ENCODE measurements at places on chromosomes 11 and 22.

- no peak for DNase-seq
These were observed 3.3 kb downstream of the FGF19 start for GRCh38 chr11:69700278-69701140.

DNA sequence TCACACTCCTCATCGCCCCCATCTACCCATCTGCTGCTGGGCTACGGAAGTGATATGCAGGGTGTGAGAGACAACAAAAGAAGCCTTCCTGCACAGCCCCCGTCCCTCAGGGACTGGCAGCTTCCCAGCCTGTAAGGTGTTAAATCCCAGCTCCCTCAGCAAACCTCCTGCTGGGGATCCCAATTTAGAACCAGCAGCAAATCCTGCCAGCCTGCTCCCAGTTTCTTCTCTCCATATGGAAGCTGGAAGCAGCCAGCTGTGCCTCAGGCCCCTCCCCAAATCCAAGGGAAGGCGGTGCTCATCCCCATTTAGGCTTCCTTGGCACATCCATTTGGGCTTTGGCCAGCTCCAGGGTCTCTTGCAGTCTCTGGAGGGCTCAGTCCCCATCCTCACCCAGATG lies 47.5 kb downstream of the PAMR1 start:
- no peak for DNase-seq

DNA sequence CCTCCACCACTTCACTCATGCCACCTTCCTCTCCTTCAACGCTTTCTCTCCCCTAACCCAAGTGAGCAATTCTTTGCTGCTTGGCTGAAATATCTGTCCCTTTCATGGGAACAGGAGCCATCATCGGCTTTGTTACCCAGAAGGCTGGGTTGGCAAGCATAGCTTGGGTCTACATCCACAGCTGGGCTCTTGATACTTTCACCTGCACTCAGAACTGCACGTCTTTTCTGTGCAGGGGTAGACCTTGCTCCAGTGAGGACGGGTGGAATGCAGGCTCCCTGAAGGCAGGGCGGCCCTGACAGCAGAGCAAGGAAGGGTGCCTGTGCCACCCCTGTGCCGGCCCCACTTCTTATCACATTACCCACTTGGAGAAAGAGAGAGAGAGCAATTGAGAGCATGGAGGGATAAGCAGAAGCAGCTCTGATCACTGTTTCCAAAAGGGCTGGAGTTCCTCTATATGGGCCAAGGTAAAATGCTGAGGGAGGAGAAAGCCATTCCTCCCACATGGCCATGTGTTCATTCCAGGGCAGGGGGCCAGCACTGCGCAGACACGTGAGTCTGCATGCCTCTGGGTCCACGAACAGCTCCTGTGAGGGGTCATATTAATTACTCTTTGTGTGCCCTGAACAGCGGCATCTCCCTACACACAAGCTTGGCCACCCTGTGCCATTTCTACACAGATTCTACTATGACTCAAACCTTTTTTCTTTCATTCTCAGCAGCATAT lies 181.8 kb downstream of the BUD13 start:
- DNase-seq: no peak

DNA sequence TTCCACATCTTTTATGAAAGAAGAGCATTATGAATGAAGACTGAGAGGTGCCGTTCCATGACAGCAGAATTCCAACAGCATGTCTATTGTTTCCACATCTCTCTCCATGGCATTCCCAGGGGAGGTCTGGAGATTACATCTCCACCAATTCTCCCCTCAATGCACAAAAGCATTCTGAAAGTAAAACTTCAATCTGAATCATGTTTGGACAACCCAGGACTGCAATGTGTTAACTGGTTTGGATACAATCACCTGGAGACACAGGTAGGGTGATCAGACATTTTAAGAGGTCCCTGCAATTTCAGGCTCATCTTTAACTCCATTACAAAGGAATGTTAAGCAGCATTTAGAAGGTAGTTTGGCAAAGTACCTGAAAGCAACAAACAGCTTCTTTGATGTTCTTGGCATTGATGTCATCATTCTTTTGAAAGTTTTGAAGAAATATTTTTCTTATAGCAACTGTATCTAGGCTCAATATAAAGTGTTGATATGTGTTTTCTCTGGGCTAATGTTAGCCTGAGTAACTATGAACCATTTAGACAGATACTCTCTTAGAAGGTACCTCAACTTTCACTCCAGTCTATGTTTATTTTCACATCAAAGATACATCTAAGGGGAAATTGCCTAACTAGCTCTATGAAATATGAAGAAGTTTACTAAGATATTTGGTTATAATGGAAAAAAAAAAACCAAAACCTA lies 181.4 kb upstream of the MTMR2 start:
- no peak for DNase-seq

- no peak for DNase-seq
These were observed 428.0 kb downstream of the LARGE1 start for GRCh38 chr22:33492210-33492651.

DNA sequence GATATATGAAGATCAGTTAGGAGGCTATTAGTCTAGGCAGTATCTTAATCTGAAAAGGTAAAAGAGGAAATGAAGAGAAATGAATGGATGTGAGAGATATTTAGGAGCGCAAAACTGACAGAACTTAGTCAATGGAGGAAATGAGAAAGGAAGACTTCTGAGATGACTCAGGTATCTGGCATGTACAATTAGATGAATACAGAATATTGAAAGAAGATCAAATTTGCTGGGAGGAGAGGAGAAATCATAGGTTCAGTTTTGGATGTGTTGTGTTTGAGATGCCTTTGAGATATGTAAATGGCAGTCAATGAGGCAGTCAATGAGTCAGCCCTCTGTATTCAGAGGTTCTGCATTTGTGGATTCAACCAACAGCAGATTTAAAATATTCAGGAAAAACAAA lies 42.9 kb upstream of the GAB2 start:
- DNase-seq: no peak

All from stimulated activated naive CD8-positive, alpha-beta T cell treated with anti-CD3 and anti-CD28 coated beads, Interleukin-15, Interleukin-2, amounts not matched to agents 100 U/mL and 50 U/mL, for 24 hours (primary cell).